ENCODE measurements at places on chromosomes 5 and 9.

DNA sequence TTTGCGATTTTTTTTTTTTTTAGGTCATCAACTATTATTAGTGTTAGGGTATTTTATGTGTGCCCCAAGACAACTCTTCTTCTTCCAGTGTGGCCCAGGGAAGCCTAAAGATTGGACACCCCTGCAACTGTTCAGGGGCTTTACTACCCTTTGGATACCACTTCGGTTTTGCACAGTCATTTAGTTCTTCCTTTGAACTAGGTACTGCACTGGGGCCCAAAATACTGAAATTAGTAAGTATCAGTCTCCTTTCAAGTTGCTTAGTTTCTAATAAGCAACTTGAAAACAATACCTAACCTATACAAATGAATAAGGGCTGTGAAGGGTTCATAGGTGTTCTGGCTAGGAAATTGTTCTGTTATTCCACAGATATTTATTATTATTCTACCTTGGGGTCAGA is 45.3 kb downstream of the CWC27 start:
- no peak for DNase-seq

- no peak for DNase-seq
Measured at GRCh38 chr9:117444501-117444900, 29.6 kb upstream of the ASTN2 start.

- DNase-seq, result no peak
Measured at GRCh38 chr5:128669803-128670202, 131.8 kb upstream of the FBN2 start.

DNA sequence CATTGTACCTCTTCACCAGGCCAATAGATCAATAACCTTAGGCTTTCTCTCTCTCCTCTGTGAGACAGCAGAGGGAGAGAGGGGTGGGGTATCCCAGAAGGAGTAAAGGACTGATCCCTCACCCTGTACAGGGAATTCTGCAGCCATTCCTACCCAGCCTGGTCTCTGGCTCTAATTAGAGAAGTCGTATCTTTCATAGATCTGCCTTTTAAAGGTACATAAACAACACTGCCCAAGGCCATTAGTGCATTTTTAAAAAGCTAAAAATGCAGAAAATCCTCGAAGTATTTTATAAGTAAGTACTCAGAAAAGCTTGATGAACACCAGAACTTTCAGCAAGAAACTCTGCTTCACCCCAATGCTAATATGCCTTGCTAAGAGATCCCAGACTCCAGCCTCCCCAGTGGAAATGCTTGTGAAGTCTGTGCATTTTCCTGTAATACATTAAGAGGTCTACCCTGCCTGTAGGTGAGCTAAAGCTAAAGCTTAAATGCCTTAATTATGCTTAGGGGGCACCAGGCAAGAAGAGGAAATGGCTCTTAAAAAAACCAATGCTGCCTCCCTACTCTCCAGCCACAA is 200.0 kb upstream of the ANKRD55 start:
- no peak for DNase-seq

DNA sequence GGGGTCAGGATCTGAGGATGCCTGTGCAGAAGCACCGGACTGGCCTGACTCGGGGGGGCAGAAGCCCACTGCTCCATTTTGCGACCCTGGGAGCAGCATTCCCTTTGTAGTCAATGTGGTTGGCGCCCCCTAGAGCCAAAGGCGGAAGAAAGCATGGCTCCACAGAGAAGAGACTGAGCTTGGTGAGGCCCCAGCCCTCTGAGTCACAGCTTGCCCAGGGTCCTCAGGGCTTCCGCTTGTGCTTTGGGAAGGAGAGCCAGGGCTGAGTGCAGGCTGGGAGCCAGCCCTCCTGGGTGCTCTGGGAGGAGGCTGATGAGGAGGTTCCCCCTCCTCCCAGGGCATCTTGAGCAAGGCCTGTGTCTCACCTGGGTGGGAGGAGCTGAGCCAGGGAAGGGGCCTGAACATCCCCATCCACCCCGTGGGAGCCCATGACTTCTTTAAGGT is 5.5 kb upstream of the AQP3 start:
- peak; percentile 76 for DNase-seq

DNA sequence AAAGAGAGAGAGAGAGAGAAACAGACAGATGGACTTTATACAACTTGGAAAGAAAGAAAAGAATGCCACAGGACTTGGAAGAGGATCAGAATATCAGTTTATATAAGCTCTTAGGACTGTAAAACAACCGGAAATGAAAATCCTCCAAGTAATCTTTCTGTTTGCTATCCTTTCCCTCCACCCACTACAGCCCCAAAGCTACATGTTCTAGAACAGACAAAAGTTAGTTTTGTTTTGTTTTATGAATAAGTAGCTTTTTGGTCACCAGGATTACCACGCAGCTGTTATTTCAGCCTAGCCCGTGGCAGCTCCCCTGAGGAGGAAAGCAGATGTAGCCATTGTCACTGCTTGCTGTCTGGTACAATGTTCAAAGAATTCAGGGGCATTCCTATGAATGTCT is 66.6 kb downstream of the SH3TC2 start:
- DNase-seq, result no peak

GRCh38 chr5:178427576-178428197 is 162.5 kb downstream of the COL23A1 start:
- no peak for DNase-seq

DNA sequence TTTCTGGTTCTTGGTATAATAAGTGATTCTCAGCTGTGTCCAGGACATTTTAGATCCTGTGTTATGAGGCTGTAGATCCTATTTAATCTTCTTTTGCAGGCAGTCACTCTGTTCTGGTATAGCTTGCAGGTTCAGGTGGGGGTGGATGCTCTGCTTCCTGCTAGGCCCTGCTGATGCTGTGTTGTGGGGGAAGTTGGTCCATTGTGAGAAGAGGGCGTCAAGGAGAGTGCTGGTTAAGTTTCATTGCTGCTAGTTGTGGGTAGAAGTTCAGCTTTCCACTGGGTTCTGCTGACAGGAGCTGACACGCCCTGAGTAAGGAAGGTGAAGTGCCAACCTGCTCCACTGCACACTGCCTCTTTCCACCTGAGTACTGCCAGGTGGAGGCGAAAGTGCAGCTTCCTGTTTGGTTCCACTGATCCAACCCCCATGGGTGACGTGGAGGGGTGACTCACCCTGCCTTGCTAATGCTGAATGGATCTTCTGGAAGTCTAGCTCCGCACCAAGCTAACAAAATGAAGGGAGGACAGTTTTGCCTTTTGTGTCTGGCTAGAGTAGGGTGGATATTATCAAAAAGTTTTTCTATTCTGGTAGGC is 16.3 kb downstream of the NMRK1 start:
- no peak for DNase-seq

GRCh38 chr9:130343445-130343918 is 77.9 kb downstream of the HMCN2 start:
- DNase-seq, result no peak

DNA sequence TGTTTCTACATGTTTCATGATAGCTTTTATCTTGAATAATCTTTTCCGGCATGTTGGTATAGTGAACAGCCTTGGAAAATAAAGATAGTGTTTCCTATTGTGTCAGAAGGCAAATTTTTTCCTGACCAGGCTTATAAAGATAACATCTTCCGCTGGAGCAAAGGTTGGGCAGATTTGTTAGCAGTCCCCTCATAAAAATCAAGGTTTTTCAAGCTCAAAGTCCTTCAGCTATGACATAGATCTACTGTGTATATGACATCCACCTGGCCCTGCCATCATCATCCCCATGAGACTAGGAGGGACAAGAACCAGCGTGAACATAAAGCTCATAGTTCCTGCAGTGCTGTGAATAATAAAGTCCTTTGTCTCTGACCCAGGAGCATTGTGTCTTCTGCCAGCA is 30.4 kb upstream of the OTULINL start:
- no peak for DNase-seq

- no peak for DNase-seq
Measured at GRCh38 chr9:81896070-81896469, 32.2 kb upstream of the SPATA31D4 start.

DNA sequence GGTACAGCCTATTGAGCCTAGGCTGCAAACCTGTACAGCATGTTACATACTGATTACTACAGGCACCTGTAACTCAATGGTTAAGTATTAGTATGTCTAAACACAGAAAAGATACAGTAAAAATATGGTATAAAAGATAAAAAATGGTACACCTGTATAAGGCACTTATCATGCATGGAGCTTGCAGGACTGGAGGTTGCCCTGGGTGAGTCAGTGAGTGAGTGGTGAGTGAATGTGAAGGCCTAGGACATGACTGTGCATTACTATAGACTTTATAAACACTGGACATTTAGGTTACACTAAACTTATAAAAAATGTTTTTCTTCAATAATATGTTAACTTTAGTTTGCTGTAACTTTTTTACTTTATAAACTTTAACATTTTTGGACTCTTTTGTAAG is 171.3 kb downstream of the SLC28A3 start:
- peak; percentile 43 for DNase-seq

- no peak for DNase-seq
Measured at GRCh38 chr9:134539586-134540194, 101.9 kb upstream of the COL5A1 start.

GRCh38 chr9:34176089-34176488 is 2.8 kb upstream of the UBAP1 start:
- DNase-seq, result no peak

GRCh38 chr5:133644000-133644865 is 31.9 kb upstream of the FSTL4 start:
- DNase-seq, result no peak

DNA sequence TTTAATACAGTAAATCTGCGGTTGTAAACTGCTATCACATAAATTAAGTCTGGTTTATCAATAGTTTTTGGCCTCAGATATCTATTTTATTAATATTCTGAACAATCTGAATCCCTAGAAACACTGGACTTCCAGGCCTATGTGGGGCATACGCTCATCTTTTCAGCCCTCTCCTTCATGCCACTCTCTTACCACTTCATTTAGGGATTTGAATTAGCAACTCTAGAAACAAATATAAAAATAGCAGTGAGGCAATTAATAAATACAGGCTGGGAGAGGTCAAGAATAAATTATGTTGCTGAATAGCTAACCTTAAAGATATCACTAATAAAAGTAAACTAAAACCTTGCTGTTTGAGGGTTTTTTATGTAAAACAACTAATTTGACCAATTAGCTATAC is 480.3 kb upstream of the CD180 start:
- no peak for DNase-seq

- DNase-seq, result no peak
Measured at GRCh38 chr9:121838746-121839669, 187.6 kb downstream of the DAB2IP start.

DNA sequence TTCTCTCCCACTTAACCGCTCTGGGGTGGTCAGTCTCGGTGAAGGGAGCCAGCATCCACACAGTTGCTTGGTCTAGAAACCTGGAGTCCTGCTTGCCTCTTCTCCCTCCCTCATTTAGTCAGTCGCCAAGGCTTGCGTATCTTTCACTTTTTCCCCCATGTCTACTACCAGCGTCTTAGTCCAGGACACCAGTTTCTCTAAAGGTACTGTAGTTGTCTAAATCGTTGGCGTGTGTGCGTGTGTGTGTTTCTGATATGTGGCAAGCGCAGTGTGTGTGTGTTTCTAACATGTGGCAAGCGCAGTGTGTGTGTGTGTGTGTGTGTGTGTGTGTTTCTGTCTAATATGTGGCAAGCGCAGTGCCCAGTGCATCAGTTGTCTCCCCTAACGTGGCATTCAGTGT is 641 bp downstream of the ATP6V1G1 start:
- DNase-seq, result no peak

DNA sequence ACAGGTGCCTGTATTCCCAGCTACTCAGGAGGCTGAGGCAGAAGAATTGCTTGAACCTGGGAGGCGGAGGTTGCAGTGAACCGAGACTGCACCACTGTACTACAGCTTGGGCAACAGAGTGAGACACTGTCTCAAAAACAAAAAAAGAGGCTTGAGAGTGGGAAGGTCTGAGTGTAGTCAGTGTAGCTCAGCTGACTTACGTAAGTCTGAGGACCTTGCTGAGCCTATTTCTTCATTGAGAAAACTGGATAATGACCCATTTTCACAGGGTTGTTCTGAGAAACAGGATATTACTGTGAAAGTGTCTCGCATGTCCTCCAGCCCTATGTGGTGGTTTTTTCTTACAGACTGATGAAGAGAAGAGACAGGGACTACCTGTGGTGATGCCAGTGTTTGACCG is 66.7 kb downstream of the WDR41 start:
- DNase-seq, result no peak

- peak; percentile 17 for DNase-seq
Measured at GRCh38 chr5:81778642-81779041, 27.7 kb upstream of the SSBP2 start.

DNA sequence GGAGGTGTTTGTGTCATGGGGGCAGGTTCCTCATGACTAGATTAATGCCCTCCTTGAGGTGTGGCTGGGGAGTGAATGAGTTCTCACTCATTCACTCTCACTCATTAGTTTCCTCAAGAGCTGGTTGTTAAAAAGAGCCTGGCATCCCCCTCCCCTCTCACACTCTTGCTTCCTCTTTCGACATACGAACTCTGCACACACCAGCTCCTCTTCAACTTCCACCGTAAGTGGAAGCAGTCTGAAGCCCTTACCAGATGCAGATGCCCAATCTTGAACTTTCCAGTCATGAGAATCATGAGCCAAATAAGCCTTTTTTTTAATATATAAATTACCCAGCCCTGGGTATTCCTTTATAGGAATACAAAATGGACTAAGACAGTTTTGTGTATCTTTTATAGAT is 82.5 kb downstream of the SPRY4 start:
- DNase-seq, result no peak

DNA sequence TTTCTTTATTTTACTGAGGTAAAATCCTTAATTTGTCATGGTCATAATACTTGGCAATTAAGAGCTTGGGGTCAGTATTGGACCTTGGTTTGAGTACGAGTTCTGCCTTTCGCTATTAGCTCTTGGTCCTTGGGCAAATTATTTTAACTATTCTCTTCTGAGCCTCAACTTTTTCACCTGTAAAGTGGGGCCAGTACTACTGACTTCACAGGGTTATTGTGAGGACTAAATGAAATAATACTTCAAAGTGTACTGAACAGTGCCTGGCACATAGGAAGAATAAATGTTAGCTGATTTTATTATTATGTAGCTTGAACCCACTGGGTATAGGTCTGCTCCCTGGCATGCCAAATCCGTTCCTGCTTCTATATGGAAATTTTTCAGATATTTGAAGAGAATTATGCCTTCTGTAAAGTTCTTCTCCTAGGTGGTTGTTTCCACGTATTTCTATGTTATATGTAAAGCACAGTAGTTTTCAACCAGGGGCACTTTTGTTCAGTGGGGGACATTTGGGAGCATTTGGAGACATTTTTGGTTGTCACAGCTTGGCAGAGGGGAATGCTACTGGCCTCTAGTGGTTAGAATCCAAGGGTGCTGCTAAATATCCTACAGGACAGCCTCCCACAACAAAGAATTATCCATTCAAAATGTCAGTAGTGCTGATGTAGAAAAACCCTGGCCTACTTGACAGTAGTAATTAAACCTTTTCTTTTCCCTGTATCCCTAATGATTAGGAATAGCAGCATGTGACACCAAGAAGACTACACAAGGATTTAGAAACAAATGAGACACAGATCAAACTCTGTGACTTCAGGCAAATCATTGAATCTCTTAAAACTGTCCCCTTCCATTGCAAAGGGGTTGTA is 4.5 kb downstream of the RCL1 start:
- peak; percentile 45 for DNase-seq

GRCh38 chr5:116520771-116521170 is 53.9 kb downstream of the SEMA6A start:
- no peak for DNase-seq

- DNase-seq, result no peak
Measured at GRCh38 chr5:176918613-176919012, 19.5 kb upstream of the HK3 start.

Measured in ACHN (cell line).